NCI-H2081 treated with DMSO at 0.1 percent for 48 hours (cell line): ENCODE measurements at places on chromosomes 7 and 10.

- DNase-seq: no peak
Measured at GRCh38 chr10:132141076-132141475, 45.7 kb upstream of the DPYSL4 start.

DNA sequence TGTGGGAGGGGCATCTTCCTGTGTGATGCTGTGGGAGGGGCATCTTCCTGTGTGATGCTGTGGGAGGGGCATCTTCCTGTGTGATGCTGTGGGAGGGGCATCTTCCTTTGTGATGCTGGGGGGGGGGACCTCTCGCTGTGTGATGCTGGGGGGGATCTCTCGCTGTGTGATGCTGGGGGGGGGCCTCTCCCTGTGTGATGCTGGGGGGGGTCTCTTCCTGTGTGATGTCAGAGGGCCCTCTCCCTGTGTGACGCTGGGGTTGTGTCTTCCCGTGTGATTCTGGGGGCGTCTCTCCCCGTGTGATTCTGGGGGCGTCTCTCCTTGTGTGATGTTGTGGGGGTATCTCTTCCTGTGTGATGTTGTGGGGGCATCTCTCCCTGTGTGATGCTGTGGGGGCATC, 27.9 kb upstream of the DPYSL4 start:
- no peak for DNase-seq

DNA sequence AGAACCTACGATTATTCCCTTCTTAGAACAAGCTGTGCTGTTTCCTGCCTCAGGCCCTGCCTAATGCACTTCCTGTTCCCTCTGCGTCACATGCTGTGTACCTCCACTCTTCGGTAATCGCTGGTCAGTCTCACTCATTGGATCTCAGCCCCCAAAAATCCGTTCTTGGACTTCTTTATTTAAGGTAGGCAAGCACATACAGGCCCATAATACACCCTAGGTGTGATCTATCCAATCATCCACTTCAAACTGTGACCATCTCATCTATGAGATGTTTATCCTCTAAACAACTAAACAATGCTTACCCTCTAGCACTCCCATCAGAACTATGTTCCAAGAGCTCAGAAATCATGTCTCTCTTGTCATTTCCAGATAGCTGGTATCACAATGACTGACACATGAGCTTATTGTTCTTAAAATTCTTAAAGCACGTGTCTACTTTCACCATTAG, 83.9 kb downstream of the CADPS2 start:
- DNase-seq: no peak

DNA sequence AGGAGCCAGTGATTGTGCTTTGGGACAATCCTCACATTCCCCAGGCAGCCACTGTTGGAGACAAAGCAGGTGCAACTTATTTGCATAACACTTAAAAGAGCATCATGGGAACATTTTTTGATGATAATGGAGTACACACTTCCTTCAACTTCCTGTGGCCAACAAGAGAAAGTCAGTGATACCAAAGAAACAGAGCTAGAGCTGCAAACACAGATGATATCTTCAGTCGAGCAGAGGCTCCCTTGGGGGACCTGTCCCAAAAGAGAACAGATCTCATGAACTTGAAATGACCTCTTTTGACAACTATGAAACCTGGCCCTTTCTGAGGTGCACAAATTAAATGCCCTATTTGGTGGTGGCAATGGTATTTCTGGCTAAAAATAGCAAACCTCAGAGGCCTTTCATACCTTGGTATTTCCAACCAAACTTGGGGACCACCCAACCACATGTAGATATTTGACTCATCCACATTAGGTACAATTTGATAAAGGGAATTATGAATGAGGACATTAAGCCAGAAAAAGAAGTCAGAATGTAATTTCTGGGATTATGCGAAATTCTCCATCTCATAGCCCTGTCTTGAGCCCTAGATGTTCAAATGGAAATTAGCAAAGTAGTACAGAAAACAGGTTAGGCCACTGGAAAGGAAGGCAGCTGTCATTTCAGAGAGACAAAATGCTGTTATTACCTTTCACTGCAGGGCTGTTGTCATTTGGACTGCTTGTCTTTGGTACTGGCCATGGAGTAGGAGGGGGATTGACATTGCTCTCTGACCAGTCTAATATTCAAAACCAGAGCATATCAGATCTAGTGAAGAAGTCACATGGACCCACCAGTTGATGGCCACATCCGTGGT, 146.2 kb downstream of the ICA1 start:
- no peak for DNase-seq

DNA sequence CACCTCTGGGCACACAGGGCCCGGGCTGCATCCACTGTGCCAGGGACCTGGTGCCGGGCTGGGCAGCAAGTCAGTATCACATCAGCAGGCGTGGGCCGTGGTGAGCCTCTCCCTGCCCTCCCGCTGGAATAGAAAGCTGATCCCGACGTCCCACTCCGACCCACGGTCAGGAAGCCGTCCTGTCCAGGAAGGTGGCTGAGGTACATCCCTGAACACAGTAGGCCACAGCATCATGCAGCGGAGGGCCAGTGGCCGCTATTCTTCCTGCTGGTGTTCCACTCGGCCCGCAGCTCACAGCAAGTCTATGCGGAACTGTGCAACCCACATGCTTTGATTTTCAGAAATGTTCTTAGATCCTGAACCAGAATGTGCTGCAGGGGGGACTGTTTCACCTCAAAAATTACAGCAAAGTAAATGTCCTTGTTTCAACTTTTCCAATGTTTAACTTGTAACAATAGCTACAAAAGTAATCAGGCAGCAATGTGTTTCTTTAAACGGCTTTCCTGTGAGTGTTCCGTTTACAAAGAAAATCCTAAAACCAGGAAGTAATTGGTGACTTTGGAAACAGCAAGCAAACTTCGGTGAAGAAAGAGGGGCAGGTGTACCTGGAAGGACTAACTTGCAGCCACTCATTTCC, 676 bp upstream of the GPR146 start:
- no peak for DNase-seq
